ENCODE measurements at places on chromosomes 6 and 20.

- no peak for DNase-seq
Measured at GRCh38 chr6:45416700-45417099, 39.0 kb upstream of the SUPT3H start.

DNA sequence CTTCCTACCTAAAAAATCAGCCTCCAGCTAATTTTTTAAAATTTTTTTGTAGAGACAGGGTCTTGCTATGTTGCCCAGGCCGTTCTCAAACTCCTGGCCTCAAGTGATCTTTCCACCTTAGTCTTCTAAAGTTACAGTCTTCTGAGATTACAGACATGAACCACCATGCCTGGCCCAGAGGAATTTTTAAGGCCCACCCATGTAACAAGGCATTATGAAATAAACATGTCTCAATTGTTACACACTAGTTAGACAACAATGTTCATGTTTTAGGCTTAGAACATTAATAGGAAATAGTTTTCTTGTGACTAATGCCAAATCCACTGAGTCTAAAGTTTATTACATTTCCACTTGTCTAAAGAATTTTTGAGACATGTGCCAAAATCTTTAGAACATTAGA, 221.2 kb downstream of the LAMA2 start:
- no peak for DNase-seq

DNA sequence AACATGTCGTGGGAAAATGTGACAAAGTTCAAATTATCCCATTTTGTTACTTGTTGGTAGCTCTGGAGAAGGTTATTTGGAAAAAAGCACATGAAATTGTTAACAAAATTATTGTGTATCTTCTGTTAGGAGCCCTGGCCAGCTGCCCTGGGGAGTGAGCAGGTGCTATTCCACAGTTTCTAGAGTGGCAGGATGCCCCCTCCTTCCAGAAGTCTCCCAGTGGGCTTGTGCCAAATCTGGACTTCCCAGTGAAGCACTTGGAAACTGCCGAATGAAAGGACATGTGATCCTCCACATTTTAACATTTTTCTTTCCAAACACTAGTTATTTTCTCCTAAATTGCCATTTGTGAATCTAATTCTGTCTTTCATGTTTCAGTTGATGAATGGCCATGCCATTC, 66.9 kb upstream of the CLDN20 start:
- no peak for DNase-seq

- DNase-seq = no peak
Measured at GRCh38 chr6:44178424-44179071, 19.9 kb downstream of the CAPN11 start.

- no peak for DNase-seq
Measured at GRCh38 chr6:7894262-7895124, 16.1 kb downstream of the TXNDC5 start.

Data from NCI-H2171 (cell line).